ENCODE measurements at places on chromosomes 6 and 20.
A peak's percentile ranks its signal among the peaks of the same experiment; 100 is the strongest.

DNA sequence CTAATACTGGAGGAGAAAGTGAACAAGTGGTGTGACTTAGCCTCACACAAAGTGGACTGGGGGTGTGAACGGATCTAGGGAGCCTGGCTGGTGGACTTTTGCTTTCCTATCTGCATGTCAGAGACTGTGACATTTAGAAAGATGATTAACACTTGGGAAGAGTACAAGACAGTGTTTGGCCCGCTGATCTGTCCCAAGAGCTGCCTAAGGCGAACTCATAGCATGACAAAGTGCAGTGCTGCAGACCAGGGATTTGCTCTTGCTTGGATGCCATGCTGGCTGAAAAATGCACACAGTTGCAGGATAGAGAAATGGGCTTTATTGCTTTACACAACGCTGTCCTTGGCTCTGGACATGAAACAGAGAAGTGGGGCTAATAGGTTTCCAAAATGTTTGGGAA is 386.0 kb upstream of the MAN1A1 start:
- DNase-seq, result no peak

- DNase-seq, result peak; percentile 54
Measured at GRCh38 chr6:47733879-47734558, 35.6 kb downstream of the ADGRF4 start.

DNA sequence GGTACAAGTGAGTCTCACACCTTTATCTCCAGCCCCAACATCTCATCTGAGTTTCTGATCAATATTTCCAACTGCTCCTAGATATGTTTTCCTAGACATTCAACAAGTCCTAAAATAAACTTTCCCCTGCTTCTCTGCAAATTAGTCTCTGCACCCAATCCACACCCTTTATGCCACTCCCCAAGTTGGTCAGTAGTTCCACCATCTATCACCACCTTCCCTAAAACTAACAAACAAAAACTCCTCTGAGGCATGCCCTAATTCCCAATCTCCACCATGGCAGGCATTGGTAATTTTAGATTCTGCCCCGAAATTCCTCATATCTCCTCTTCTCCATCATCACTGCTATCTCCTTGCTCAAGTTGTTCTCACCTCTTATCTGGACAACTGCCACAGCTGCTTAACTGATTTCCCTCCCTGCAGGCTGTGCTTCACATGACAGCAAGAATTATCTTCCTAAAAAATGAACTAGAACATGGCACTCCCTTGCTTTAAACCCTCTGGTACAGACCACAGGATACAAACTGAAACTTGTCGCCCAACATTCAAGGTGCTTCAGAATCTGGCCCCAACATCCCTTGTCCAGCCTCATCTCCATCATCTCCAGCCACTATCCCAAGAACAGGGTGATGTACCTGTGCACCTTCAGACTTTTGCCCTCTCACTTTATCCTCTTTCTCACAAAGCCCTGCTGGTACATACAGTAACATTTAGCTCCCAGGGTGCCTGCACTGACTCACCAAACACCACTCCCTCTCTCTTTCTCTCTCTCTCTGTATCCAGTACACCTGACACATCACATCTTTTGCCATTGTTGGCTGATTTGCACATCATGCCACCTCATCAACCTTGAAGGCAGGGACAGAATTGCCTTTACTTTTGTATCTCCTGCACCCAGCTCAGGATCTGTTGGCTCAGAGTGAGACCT is 55.5 kb downstream of the ZHX3 start:
- DNase-seq, result no peak

DNA sequence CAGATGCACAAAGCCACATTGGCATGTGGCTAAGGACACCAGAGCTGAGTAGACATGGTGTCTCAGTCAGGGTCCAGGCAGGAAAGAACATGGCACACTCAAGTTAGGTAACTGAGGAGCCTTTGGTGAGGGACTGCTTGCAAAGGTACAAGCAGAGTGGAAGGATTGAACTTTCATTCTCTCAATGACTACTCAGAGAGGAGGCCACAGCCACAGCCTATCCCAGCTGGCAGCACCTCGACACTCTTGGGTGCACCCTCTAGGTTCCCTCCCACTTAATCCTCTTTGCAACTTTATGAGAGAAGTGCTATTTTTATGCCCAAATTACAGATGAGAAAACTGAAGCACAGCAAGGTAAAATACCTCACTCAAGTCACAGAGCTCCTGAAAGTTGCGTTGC is 73.4 kb downstream of the ISM1 start:
- DNase-seq, result no peak

DNA sequence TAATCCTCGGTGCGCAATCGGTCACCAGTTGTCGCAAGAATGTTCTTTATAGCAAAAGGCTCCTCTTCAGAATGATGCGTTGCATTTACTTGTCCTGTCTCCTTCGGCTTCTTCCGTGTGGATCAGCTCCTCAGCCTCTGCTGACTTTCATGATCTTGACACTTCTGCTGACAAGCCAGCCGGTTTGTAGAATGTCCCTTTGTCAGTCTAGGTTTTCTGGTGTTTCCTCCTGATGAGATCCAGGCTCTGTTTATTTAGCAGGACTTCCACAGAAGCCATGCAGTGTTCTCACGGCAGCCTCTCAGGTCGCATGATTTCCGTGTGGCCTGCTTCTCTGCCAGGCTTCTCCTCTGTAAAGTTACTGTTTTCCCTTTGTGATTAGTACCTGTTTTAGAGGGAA is 66.9 kb downstream of the STX11 start:
- no peak for DNase-seq
